ENCODE measurements at places on chromosomes 7 and 10.

- DNase-seq: no peak
These were observed 98.5 kb upstream of the RAB11FIP2 start for GRCh38 chr10:118145256-118145655.

GRCh38 chr10:118735294-118735693 is 19.5 kb downstream of the CACUL1 start:
- no peak for DNase-seq

DNA sequence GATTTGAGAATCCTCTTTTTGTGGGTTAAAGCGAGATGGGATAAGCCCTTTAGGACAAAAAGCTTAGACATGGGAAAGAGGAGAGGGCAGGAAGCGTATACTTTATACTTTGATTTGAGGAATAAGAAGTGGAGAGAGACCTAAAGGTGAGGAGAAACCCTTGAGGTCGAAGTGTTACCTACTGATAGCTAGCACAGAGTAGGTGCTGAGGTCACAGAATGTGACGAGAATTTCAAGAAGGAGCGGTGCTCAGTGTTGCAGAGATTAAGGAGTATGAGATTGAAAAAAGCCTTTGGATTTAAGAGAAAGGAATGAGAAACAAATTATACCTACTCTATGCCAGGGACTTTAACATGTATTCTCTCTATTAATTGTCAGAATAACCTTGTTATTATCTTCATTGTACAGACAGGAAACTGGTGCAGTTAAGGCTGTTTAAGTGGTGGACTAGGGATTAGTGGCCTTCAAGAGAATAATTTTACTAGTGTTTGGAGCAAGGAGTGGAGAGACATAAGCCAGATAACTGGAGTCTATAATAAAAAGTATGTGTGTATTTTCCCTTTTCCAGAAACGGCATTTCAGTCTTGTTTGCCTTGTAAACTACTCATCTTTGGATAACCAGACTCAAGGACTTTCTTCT is 8.8 kb downstream of the CAPZA2 start:
- DNase-seq: no peak

DNA sequence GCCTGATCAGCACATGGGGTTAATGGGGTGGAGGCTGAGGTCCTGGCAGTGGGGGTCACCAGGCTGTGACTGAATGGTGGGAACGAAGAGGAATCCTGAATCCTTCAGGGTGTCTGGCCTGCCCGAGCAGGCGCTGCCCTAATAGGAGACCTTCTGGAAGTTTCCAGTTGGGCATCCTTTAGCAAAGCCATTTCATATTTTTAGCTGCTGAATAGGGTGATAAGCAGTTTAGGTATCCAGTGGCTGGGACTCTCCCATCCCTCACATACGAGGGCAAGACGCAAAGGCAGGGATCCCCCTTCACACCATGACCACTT is 159.3 kb downstream of the SH3PXD2A start:
- no peak for DNase-seq

DNA sequence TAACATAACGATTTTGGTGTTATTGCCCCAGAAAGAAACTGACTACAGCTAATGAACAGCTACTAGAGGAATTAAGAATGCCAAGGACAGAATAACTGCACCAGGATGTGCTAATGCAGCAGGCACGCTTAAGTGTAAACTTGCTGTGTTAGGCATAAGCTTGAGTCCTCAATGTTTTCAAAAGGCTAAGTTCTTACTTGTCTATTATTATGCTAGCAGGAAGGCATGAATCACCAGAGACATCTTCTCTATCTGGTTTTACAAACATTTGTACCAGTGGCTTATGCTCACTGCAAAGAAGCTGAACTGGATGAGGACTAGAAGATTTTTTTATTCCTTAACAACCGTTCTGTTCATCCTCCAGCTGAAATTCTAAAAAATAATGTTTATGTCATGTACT is 1035.3 kb downstream of the NRG3 start:
- no peak for DNase-seq

- DNase-seq: no peak
These were observed 305.0 kb upstream of the ZNF32 start for GRCh38 chr10:43953672-43954071.

GRCh38 chr10:117673230-117674010 is 130.9 kb downstream of the EMX2 start:
- DNase-seq: no peak

DNA sequence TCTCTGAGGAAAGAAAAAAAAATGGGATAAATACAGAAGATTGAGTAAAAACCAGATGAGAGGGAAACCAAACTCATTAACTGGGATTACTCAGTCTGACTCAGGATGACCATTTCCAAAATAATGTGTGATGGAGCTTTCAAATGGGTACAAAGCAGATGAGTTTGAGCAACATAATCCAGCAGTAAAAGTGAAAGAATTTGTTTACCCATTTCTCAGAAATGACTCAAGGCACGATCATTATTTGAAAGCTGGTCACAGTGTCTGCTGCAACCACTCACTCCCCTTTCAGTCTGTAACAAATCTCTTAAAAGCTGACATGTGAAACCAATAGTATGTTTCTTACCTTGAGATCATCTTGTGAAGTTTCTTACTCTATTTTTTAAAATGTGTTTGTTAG is 104.7 kb upstream of the KLF14 start:
- DNase-seq: peak; percentile 97

- DNase-seq: peak; percentile 64
These were observed 77.9 kb downstream of the SNX10 start for GRCh38 chr7:26369593-26369992.

- peak; percentile 41 for DNase-seq
These were observed 166.9 kb upstream of the RNF32 start for GRCh38 chr7:156473476-156474240.

- no peak for DNase-seq
These were observed 313.1 kb upstream of the SMIM30 start for GRCh38 chr7:113431406-113431805.

DNA sequence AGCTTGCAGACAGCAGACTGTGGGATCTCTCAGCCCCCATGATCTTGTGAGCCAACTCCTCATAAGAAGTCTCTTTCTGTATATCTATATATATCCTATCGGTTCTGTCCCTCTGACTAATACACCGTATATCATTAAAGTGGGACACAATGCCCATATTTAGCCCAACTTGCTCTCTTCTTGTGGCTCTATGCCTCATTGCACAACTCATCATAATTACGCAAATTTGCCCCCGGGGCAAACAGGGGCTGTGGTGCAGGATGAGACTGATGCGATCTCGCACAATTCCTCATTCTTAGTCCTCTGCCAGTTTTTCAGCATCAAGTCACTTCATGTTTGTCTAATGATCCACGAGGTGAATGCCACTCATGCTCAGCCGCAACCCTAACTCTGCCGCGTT is 183.2 kb downstream of the PRPF18 start:
- no peak for DNase-seq

DNA sequence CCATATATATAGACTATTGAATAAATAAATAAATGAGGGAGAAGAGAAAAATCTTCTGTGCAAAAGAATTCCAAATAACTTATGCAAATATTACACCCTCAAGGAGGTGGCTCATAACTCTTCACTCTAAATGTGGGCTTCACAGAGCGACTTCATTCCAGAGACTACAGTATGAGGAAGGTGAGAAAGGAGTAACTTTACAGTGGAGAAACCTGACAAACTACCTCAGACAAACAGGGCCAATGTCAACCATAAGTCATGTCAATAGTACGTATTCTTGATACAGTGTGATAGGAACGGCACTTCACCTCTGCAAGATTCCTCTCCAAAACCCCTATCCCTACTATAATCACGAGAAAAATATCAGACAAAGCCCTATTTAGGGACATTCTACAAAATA is 158.4 kb upstream of the NAMPT start:
- DNase-seq: no peak

DNA sequence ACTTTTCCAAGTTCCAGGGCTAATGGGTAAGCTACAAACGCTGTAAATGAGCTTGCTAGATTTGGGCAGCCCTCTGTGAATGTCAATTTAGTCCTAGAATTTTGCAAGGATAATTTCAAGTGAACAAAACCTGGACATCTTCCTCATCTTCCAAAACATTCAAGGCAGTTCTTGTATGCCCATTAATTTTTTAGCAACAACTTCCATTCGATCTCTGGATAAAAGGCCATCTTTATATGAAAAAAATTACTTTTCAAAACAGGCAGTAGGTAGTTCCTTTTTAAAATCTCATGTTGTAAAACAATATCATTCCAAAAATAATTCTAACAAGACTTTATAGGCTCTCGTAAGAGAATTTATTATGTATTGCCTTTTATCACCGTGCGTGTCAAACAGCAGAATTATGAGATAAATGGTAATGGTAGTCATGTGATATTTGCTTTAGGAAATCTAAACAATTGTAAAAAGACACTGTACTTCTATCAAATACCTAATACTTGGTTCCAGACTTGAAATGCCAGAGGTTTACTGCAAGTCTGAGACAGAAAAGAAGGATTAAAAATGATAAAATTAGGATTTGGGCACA is 143.7 kb upstream of the NRP1 start:
- DNase-seq: no peak

DNA sequence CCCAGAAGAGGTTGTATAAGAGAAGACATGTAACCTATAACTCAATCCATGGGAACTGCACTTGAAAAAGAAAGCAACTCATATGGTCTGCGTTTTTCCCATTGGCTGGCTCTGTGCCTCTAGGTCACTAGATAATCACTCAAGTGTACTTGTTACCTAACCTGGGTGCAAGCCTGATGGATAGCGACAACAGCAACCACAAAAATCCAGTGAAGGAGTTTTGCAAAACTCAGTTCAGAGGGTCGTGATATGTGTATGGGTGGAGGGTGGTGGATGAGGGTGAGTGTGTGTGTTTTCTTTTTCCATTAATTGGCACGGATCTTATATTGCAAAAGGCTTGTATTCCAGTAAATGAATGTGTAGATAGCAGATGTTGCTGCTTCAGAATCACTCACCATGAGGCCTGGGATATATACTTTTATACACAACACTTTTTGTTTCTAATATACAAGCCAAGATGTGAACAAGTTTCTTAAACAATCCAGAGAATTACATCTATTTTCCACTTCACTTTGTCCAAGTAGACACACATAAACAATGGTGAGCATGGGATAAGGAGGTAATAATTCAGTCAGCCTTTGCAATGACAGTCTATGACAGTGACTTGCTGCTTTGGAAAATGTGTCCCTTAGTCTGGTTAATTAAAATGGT is 286.9 kb upstream of the DKK1 start:
- peak; percentile 64 for DNase-seq

DNA sequence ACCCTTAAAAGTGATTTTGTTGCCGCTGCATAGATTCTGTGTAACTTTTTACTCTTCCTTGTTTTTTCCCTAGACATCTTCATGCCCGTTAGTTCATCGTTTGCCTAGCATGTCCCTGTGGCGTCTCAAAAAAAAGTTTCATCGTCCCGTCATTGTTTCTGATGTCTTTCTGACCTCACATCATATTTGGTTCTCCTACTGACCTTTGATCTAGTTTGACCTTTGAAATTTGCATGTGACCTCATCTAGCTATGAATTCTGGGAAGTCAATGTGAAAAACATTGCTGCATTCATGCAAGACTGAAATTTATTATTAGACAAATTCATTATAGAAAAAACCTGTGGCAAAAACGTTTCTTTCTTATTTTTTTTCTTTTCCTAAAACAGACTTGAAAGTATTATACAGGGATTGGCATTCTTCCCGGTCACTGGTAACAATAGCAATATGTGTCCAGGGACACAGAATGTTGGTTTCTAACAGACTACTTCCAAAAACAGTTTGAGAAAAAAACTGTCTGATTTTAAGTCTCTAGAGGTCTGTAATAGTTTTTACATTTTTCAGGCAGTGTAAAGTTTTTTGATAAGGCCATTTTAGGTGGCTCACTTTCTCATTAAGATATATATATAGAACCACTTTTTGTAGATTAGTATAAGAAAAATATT is 280.9 kb downstream of the USP6NL start:
- DNase-seq: peak; percentile 66

DNA sequence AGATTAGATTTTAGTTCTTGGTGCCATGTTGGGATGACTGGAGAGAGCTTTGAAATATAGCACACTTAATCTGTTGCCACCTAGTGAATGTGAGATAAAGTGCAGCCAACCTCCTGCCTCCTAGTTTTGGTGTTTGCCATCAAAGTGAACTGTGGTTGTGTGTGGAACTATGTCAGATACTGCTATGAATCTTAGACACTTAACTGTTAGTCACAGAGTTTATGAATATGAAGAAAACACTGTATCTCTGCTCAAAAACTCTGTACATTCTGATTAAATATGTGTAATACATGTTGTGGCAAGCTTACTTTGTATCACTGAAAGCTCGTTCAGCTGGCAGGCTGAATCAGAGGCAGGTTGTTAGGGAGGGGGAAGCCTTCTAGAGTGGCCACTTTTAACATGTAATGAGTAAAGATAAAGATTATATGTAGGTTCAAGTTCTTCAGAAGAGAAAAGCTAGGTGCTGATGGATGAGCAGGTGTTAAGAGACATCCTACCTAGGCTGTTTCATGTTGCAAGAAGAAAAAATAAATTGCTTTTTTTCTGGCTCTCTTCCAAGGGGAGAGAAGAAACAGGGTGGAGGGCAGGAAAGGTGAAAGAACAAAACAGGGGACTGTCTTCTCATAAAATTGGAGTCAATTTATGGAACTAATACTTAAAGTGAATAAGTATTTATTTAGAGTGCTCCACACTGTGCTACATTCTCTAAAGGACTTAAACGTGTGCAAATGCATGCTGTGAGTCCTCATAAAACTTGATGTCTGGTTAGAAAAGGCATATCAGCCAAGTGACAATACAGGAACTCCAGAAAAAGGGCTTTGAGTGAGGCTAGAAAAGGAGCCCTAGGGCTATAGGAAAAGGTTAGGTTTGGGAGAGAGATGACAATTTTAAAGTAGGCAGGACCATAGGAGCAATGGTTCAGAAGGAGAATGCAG is 14.1 kb upstream of the LAMB1 start:
- DNase-seq: peak; percentile 57

- no peak for DNase-seq
These were observed 148.9 kb downstream of the CELF2 start for GRCh38 chr10:11166550-11166949.

GRCh38 chr10:125415006-125415633 is 254.8 kb upstream of the CTBP2 start:
- DNase-seq: peak; percentile 1

DNA sequence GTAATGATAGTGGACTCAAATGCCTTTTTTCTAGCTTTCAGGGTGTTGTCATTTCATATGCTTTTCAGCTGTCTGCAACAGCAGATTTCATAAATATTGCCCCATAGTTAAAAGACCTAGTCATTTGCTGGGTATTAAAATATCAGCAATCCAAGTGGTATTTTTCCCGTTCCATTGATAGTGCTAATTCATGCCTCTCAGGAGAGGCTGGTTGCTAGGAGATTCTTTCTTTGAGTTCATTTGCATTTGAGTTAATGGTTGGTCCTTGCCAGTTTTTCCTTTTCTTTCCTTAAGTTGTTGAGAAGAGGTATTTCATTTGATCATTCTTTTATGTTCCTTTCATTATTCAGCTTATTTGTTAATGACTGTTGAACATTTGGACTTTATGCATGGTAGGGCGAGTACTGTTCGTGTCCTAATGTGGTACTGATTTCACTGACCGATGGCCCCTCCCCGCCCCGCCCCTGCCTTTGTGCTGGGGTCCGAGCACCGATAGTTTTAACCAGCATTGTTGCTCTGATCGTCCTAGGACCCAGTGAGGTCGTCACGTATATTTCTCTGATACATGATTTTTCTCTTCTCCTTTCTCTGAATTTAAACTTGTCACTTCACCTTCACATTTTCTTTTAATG is 128.6 kb downstream of the CCNY start:
- peak; percentile 55 for DNase-seq

- DNase-seq: no peak
These were observed 17.1 kb upstream of the EZH2 start for GRCh38 chr7:148901178-148901577.
